ENCODE measurements at places on chromosomes 7 and 10. TPM values are rescaled to one million over a fixed set of nuclear protein-coding genes. Genes with fewer than 3 reads are reported as not detected.

GRCh38 chr7:108421720-108422331 lies 34.4 kb downstream of the NRCAM start:
- no peak for DNase-seq

CALD1 gene
- 2.3 TPM for total RNA-seq

PSD gene
- 9.9 TPM for total RNA-seq

PAX4 gene
- total RNA-seq, result not detected

- DNase-seq, result no peak
Observed at GRCh38 chr10:35501923-35502322, 103.2 kb upstream of the GJD4 start.

DNA sequence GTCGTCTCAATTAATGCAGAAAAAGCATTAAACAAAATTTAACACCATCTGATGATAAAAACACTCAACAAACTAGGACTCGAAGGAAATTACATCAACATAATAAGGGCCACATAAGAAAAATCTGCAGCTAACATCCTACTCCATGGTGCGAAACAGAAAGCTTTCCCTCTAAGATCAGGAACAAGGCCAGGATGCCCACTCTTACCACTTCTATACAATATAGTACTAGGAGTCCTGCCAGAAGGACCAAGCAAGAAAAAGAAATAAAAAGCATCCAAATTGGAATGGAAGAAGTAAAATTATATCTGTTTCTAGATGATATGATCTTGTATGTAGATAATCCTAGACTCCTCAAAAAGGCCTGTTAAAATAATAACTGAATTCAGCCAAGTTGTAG lies 143.8 kb upstream of the GPR22 start:
- DNase-seq, result no peak

DNA sequence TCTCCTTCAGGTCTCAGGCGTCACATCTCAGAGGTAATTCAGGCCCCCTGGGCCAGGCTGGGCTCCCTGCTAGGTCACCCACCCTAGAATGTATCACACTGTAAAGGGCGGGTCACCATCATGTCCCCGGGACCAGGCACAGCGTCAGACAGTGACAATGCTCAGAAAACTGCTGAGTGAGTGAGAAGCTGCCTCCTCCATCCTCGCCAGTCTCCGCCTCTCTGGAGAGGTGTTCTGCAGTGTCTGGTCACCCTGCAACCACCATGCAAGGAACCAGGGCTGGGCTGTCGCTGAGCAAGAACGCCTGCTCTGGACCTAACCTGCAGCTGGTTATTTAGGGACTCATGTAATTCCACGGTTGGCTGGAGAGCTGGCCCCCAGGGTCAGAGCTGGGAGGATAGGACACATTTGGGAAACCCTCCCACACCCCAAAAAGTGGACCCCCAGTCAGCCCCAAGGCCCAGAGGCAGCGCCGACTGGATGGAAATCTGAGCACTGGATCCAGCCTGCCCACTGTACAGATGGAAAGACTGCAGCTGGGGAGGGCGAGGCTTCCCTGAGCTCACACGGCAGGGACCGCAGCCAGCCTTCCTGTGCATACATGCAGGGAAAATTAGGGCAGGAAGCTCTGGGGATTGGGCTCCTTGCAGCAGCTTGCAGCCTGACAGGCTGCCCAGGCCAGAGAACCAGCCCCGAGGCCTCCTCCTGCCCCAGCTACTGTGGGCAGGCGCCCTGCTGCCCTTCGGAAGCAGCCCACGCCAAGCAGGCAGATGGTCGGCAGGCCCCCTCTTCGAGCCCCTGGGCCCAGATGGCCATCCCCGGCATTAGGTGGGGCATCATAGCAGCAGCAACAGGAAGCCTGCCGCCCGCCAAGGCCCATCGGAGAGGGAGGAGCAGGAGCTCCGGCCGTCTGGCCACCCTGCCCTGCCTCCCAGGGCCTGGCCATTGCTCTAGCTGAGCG lies 105.4 kb upstream of the ZMIZ1 start:
- no peak for DNase-seq

GRCh38 chr7:57207836-57208235 lies 75.6 kb upstream of the ZNF479 start:
- DNase-seq, result no peak

- no peak for DNase-seq
Observed at GRCh38 chr10:70634011-70634410, 31.5 kb upstream of the PRF1 start.

DNA sequence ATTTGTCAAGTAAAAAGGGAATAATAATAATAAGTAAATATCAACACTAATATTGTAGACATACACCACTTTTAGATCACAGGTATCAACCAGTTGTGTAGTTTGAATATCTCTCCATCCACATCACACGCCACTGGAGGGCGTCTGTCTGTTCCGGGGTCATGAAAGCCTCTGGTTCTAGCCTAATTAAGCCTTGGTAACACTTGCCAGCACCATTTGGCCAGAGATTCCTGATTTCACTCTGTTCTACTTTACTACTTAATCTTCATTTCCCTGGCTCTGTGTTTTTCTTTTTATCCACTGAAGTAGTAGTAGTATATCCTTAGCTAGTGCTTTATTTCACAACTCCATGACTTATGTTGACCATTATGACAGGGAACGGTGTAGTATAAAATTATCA lies 285.6 kb upstream of the POM121L12 start:
- DNase-seq, result no peak

DNA sequence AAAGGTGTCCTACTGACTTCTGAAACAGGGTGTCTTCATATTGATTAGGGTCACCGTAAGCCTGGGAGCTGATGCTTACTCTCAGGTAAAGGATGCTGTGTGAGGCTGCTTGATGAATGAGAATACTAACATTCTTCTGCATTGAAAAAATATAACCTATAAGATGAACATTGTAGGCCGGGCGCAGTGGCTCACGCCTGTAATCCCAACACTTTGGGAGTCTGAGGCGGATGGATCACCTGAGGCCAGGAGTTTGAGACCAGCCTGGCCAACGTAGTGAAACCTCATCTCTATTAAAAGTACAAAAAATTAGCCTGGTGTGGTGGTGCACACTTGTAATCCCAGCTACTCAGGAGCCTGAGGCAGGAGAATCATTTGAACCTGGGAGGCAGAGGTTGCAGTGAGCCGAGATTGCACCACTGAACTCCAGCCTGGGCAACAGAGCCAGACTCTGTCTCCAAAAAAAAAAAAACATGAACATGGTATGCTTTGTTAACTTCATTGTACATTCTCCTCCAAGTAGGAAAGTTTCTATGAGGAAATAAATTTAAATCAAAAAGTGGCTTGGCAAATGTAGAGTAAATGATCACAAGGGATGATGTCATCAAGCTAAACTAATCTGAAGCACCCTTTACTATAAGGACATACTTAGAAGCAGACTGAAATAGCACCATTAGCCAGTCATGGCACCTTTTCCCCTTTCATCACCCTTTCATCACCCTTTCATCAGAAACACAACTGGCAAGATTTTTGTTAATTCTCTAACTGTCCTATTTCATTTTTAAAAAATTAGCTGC lies 1.5 kb upstream of the BRAF start:
- no peak for DNase-seq

NKX2-3 gene
- not detected for total RNA-seq

GRCh38 chr10:79320820-79321493 lies 26.3 kb upstream of the PPIF start:
- no peak for DNase-seq

DNA sequence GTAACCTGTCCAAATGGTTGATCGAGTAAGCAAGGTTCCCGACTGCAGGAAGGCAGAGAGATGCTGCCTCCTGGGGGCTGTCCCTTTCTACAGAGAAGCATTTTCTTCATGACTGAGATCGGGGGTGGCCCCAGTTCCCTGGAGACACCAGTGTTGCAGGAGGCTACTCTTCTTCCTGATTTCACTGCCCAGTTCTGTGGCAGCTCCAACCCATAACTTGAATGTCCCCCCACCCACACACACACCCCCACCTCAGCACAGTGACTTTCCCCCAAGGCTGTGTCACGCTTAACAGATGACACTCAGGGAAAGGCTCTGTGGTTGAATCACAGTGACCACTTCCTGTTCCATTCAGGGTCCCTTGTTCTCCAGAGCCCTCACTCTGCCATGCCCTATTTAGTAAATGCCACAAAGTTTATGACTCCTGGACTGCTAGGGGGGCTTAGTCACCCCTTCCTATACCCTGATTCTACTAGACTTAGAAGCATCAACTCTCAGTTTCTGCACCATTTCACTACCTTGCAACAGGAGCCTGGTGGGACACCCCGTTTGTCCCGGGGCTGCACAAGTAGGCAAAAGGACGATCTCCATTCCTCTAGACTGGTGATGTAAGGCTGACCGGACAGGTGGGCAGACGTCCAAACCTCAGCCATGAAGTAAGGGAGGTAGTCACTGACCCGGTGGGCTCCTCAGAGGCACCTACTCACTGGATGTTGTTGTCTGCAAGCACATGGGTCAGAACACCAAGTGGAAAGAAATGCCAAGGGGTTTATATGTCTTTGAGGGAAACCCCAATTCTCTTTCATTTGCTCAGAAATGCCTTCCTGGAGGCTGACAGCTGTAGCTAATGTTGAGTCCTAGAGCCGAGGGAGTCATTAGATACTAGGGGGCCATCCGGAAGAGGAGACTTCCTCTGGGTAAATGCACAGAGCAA lies 31.3 kb upstream of the SMC3 start:
- DNase-seq, result peak; percentile 49

DNA sequence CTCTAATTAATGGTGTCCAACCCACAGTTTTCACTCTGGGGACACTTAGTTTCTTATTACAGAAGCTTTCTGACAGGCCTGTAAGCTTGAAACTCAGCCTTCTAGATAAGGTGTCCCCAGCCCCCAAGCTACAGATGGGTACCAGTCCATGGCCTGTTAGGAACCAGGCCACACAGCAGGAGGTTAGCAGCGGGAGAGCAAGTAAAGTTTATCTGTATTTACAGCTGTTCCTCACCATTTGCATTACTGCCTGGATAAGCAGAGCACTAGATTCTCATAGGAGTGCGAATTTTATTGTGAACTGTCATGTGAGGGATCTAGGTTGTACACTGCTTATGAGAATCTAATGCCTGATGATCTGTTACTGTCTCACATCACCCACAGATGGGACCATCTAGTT lies 93.7 kb downstream of the TMEM26 start:
- DNase-seq, result no peak

POMZP3 gene
- 12.0 TPM for total RNA-seq

DNA sequence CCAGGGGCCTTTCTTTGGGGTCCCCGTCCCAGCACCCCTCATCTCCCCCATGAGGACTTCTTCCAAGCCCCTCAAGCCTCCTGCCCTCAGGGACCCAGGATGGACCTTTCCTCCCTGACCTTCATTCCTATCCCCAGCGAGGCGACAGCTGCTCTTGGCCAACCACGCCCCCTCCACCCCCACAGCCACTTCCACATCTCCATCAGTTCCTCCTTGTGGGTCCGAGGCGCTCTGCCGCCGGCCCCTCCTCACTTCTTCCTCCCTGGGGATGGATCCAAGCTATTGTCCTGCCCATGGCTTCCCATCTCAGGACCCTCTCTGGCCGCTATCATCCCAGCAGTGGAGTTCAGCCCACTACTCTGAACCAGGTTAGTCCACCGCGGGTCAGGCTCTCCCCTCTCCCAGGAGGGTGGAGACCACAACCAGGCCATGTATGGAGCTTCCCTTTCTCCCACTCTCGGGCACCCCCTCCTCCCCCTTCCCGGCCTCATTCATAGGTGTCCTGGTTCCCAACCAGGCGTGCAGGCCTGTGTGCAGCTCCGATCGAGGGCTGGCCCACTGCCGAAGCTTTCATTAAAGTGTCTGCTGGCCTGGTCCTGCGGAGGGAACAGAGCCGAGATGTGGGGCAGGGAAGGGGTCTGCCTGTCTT lies 1.7 kb upstream of the SH2B2 start:
- no peak for DNase-seq

CALML3 gene
- total RNA-seq, result not detected

- DNase-seq, result no peak
Observed at GRCh38 chr10:33154590-33154989, 179.9 kb downstream of the NRP1 start.

- DNase-seq, result no peak
Observed at GRCh38 chr10:47353351-47353750, 5.2 kb downstream of the RBP3 start.

HOXA6 gene
- not detected for total RNA-seq

DNA sequence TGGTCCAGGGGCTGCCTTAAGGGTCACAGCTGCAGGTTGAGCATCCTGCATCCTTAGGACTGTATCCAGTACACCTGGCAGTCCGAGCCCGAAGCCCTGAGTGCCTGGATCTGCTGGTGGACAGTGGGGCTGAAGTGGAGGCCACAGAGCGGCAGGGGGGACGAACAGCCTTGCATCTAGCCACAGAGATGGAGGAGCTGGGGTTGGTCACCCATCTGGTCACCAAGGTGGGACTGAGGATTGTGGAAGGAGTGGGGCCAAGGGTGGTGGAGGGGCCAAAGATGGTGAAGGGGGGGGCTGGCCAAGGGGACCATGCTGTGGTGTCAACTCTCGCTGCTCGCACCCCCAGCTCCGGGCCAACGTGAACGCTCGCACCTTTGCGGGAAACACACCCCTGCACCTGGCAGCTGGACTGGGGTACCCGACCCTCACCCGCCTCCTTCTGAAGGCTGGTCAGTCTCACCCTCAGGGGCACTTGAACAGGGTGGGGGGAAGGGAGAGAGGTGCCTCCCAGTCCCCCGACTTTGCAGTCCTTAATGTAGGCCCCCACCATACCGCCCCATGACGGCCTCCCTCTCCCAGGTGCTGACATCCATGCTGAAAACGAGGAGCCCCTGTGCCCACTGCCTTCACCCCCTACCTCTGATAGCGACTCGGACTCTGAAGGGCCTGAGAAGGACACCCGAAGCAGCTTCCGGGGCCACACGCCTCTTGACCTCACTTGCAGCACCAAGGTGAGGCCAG lies 5.3 kb downstream of the NFKB2 start:
- no peak for DNase-seq

SLC26A5 gene
- not detected for total RNA-seq

DNA sequence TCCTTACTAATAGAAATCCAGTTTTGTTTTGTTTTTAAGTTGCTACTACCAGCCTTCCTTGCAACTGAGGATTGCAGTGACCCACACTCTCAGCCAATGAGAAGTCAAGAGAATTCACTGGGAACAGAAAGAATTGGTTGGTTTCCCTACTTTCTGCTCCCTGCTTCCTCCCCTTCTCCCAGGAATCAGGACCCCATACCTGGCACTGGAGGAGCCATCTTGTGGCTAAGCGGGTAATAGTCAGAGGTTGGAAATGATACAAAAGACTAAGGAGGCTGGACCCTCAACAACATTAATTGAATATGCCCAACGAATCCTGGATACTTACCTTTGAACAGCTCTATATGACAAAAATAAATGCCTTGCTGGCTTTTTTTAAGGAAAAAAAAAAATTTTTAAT lies 6.3 kb downstream of the TMEM176A start:
- DNase-seq, result no peak

- no peak for DNase-seq
Observed at GRCh38 chr10:61398366-61399129, 54.6 kb downstream of the TMEM26 start.

GRCh38 chr7:151759591-151760042 lies 117.3 kb downstream of the PRKAG2 start:
- peak; percentile 43 for DNase-seq

Measured in activated T-helper 1 cell treated with anti-CD3 and anti-CD28 coated beads, Interleukin-12 subunit alpha, Interleukin-12 subunit beta, Interleukin-2, Interleukin-4 antibody, amounts not matched to agents 30 ng/mL and 10 ng/mL and 1 ng/mL, durations not matched to agents 14 hours and 24 hours and 36 hours (primary cell).